IMR-90 (cell line): ENCODE measurements at places on chromosomes 2 and 18. TPM values are rescaled to one million over a fixed set of nuclear protein-coding genes. Genes with fewer than 3 reads are reported as not detected.

- no peak for DNase-seq
Observed at GRCh38 chr18:12595571-12596255, 62.2 kb downstream of the SPIRE1 start.

GRCh38 chr2:85265304-85265703 is 62.5 kb downstream of the TGOLN2 start:
- DNase-seq = no peak

GRCh38 chr2:239412905-239413603 is 12.2 kb upstream of the HDAC4 start:
- no peak for DNase-seq

DNA sequence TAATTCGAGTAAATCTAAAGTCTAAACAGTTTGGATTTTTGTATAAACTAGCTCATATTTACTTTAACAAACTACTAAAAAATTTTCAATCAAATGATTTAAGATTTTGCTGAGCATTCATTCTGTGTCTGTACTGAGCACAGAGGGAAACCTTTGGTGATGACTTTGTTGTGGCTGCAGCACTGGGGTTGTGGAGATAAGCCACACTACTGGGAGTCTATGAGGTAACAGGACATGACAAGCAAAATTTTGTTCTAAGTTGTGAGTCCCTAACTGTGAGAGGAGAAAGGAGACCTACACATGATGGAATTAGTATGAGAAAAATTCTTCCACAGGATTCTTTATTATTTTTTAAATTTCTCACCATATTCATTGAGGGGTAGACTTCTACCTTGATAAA is 933.7 kb upstream of the LRATD1 start:
- no peak for DNase-seq

- DNase-seq = no peak
Observed at GRCh38 chr2:190173392-190173791, 110.9 kb upstream of the MSTN start.

- no peak for DNase-seq
Observed at GRCh38 chr2:162004031-162004430, 70.0 kb downstream of the DPP4 start.

GRCh38 chr2:171141320-171141719 is 19.4 kb downstream of the TLK1 start:
- DNase-seq = no peak

DNA sequence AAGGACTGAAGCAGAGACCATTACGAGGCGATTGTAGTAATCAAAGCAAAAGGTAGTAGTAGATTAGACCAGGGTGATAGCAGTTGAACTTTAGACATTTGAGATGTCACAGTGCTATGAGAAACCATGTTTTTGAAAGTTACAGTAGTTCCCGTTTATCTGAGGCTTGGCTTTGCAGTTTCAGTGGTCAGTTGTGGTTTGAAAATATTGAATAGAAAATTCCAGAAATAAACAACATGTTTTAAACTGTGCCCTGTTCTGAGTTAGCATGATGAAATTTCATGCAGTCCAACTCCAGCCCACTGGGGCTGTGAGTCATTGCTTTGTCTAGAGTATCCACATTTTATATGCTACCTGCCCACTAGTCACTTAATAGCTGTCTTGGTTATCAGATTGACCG is 47.5 kb downstream of the ZNF638 start:
- DNase-seq = peak; percentile 81

DNA sequence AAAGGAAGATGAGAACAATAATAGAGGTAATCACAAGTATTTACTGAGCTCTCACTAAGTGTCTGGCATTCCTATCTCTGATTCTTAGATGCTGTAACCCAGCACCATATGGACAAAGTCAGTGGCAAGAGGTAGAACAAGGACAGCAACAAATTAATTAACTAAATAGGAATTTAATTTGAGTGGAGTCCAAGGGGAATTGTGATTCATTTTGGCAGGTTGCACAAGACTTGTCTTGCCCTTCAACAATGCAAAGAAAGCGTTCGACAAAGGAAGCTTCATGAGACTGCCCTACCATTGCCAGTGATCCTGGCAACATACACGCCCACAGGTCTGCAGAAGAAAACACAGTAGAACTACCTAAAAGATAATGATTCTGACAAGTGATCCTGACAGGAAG is 221.6 kb downstream of the RBM43 start:
- peak; percentile 20 for DNase-seq

GRCh38 chr2:119267604-119268003 is 44.0 kb downstream of the STEAP3 start:
- DNase-seq = no peak

- DNase-seq = peak; percentile 74
Observed at GRCh38 chr2:30629866-30630265, 177.4 kb downstream of the CAPN13 start.

DNA sequence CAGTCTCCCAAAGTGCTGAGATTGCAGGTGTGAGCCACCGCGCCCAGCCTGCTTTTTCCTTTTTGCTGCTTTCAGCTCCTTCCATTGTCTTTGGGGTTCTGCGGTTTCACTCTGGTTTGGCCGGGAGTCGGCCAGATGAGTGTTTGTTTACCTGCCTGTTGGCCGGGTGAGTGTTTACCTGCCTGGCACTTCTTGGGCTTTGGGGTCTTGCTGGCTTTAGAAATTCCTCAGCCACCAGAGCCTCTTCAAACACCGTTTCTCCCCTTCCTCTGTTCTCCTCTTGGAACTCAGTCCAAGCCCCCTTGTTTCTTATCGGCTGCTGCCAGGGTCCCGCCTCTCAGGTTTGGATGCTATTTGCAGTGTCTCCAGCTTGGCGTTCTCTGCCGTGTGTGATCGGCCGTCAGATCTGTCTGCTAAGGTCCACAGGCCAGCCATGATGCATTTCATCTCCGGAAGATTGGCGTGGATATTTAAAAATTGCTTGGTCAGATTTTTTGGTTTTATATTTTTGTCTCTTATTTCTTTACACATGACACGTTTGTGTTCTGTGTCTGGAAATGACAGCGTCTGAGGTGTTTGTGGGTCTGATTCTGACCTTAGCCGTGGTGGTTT is 14.2 kb upstream of the GAL3ST2 start:
- no peak for DNase-seq

DNA sequence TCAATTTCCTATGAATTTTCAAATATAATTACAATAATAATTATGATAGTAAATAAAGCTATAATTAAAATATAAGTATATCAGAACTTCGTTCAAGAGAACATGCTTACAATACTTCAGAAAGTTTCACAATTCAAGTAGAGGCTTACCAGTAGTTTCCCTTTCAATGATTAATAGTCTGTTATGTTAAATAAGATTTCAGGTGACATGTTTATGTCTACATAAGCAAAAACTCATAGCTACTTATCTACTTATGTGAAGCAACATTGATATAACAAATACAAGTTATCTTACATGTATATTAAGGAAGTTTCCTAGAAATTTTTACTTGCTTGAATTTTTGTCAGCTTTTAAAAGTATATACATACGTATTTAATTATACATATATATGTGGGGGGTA is 4.5 kb upstream of the COL3A1 start:
- DNase-seq = peak; percentile 27

GRCh38 chr2:138649571-138649970 is 130.6 kb downstream of the NXPH2 start:
- no peak for DNase-seq

DNA sequence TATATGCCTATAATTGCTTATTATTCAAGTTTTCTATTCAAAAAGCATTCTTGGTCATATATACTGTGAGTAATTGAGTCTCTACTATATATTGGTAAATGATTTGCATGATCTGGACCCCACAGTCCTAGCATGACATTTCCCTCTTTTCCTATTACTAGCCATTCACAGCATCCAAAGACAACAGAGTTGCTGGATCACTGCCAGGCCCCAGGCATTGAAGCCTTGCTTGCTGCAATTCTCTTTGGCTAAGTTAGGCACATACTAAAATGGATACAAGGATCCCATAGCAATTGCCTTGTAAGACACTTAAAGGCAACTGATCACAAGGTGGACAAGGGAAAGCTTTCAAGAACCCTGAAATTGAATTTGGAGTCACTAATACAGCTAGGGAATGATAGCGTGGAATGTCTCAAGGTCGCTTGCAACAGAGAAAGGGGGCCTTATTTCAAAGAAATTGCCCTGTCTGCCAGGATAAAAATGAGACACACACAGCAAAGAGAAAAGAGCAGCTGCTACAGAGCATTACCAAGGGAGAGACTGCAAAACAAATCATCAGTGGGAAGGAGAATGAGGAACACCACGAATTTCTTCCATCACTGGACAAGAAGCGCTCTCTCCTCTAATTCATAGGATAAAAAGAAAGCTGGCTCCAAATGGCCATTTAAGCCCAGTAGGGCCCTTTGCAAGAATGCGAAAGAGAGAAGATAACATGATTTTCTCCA is 77.1 kb upstream of the EPHA4 start:
- no peak for DNase-seq

DNA sequence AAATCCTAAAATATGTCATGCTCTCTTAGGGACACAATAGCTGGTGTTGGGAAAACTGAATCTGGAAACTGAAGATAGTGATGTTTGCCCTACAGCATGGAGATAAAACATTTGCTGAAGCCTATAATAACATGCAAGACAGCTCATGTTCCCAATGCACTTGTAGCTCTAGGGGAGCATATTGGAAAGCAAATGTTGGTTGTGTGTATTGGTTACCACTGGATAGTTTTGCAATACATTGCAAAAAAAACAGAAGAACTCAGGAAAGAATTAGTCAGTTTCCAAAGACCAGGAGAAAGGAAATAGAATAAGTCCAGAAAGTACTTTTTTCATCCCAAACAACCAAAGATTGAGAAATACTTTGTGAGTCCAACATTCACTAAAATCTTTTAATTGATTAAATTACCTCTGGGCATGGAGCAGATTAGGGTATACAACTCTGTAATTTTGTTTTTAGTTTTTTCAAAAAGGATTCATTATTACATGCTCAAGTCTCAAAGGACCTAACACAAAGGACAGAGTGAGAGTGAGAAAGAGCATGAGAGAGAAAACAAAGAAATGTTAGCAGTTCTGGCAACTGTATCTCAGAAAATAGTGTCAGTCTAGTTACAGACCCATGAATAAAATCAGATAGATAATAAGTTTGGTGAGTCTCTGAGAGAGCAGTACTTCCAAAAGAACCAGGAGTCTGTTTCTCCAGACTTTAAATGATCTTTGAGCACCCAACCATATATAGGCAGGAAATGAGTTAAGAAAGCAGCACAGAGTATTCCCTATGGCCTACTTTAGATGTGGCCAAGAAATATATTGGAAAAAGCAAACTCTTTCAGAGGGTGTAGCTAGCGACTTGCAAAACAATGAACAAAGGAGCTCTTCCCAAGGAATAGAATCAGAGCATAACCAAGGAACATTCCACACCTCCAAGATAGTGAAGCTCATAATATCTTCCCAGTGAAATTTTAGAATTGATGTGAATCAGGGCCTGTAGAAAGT is 36.6 kb upstream of the COL3A1 start:
- peak; percentile 71 for DNase-seq

DNA sequence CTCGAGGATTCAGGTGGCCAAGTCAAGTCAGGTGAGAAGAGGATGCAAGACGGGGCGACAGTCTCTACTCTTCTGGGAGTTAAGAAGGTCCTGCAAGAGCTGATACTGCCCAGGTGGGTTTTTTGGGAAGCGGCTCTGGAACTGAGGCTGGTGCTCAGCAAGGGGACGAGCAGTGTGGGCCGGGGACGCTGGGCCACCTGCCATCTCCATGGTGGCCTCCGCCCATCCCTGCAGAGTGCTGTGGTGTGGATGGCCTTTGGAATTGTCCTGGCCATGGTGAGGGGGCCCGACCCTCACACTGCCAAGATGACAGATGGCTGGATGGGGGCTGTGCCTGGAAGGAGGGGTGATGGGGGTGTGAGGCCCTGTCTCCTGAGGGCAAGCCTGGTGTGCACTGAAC is 34.2 kb upstream of the LDLRAD4 start:
- no peak for DNase-seq

DNA sequence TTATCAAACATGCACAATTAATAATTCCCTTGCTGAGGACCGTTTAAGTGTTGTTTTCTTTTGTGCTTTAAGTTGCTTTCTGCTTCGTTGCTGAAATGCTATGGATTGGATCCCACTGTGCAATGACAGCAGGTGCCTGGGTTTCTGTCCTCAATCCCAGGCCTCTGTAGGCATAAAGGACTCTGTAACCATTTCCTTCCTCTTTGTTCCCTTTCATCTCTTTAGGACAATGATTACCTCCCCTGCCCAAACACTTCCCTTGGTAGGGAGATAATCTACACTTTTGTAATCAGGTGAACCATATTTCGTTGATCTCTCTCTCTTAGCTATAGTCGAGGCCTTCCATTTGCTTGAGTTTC is 58.6 kb upstream of the LYPD6B start:
- DNase-seq = no peak

DNA sequence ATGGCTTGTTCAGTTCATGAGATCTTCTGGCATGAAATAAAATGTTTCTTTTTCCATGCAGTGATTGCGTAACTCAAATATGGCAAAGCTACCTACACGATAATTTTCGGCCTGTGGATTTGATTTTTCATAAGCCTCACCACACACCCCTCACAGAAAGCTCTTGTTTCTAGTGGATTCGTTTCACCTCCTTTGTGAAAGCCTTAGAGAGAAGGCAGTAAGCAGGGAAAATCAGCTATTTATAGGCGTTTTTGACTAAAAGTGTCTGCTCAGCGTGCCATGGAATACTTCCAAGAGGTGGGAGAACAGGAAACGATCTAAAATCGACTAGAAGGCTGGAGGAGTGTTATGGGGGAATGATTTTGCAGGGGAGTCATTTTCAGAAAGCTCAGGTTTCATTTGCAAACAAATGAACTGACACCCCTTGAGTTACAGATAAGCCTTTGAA is 417.9 kb downstream of the TGIF1 start:
- no peak for DNase-seq

The UPP2 gene
- not detected in 2 replicates for total RNA-seq

The SATB2 gene
- 8.4 and 9.2 TPM in 2 replicates for total RNA-seq

The CPO gene
- total RNA-seq = not detected in 2 replicates
